Stimulated activated memory B cell treated with anti-CD40 and anti-IgM and Interleukin-4, amounts not matched to agents 10 μg/mL and 1 μg/mL and 100 μg/mL, for 72 hours (primary cell): ENCODE measurements at places on chromosomes 2 and 18.

- H3K4me3 ChIP-seq = no peak overlapping the region
- H3K27me3 ChIP-seq = peaks cover 49% of the 10 kb centered on the region
- no peak for ATAC-seq
- H3K4me1 ChIP-seq = peaks cover 14% of the 10 kb centered on the region
- no peaks in the 10 kb centered on the region for H3K36me3 ChIP-seq
Observed at GRCh38 chr2:20488201-20488641, 41.3 kb downstream of the RHOB start.

- ATAC-seq = peak; percentile 48
- no peaks in the 10 kb centered on the region for H3K4me1 ChIP-seq
- no peaks in the 10 kb centered on the region for H3K27me3 ChIP-seq
- H3K27ac ChIP-seq = no peak overlapping the region
Observed at GRCh38 chr2:138846216-138846821, 66.1 kb upstream of the NXPH2 start.

DNA sequence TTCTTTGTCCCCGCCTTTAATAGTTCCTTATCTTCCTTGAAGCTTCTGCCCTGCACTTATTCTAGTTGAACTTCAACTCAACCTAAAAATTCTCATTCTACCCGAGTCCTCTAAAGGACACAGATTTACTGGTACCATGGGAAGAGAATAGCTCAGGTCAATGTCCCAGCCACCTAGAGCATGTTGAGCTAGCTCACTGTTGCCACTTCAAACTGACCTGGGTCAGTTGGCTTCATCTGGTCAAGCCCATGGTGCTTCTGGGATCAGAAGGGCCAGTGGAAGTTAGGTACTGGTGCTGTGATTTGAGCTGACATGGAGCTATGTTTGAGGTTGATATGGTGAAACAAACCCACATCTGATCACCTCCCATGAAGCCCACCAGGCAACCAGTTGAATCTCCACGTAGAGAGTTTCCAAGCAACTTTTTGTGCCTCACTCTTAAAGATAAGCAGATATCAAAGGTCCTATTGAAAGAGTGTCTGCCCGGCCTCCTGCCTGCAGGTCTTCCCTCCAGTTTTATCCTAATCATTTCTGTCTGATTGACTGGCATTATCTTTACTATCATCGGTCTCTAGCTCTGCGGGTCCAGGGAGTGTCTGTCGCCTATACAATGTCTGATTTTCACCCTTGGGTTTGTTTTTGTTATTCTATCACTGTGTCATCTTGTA, 17.2 kb downstream of the GREB1 start:
- ATAC-seq = no peak
- H3K27ac ChIP-seq = no peak overlapping the region
- peaks cover 75% of the 10 kb centered on the region for H3K27me3 ChIP-seq
- H3K4me3 ChIP-seq = no peak overlapping the region
- peaks cover 5% of the 10 kb centered on the region for H3K36me3 ChIP-seq

GRCh38 chr2:96353032-96353561, 17.5 kb downstream of the NCAPH start:
- no peak overlapping the region for H3K27ac ChIP-seq
- H3K36me3 ChIP-seq = no peaks in the 10 kb centered on the region
- no peaks in the 10 kb centered on the region for H3K4me1 ChIP-seq
- no peaks in the 10 kb centered on the region for H3K27me3 ChIP-seq

- no peak for ATAC-seq
- no peaks in the 10 kb centered on the region for H3K27me3 ChIP-seq
- peaks cover 43% of the 10 kb centered on the region for H3K36me3 ChIP-seq
- H3K4me3 ChIP-seq = no peak overlapping the region
- H3K4me1 ChIP-seq = peaks cover 40% of the 10 kb centered on the region
- H3K27ac ChIP-seq = peak overlapping the region; percentile 45
Observed at GRCh38 chr2:157359628-157360027, 34.0 kb upstream of the ERMN start.

DNA sequence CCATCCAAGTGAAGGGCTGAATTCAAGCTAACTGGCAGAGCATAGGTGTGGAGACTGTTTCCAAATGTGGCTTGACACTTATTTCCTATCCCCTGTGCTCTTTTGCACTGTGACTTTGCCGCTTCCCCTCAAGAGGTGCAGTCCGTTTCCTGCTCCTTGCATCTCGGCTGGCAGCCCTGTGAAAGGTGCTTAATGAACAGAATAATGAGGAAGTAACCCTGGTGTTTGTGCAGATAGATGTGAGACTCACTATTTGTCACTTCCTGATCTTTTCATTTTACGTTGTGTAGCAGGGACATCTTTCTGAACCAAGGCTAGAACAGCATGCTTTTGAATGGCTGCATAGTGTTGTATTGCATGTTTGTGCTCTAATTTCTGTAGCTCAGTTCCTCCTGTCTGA, 60.8 kb downstream of the CEP192 start:
- H3K4me3 ChIP-seq = peak overlapping the region; percentile 31
- ATAC-seq = peak; percentile 94
- peak overlapping the region; percentile 80 for H3K27ac ChIP-seq

- no peaks in the 10 kb centered on the region for H3K4me1 ChIP-seq
- H3K27me3 ChIP-seq = peaks cover 14% of the 10 kb centered on the region
- no peak for ATAC-seq
- H3K27ac ChIP-seq = no peak overlapping the region
- no peak overlapping the region for H3K4me3 ChIP-seq
Observed at GRCh38 chr18:50454387-50454988, 79.6 kb downstream of the SKA1 start.

DNA sequence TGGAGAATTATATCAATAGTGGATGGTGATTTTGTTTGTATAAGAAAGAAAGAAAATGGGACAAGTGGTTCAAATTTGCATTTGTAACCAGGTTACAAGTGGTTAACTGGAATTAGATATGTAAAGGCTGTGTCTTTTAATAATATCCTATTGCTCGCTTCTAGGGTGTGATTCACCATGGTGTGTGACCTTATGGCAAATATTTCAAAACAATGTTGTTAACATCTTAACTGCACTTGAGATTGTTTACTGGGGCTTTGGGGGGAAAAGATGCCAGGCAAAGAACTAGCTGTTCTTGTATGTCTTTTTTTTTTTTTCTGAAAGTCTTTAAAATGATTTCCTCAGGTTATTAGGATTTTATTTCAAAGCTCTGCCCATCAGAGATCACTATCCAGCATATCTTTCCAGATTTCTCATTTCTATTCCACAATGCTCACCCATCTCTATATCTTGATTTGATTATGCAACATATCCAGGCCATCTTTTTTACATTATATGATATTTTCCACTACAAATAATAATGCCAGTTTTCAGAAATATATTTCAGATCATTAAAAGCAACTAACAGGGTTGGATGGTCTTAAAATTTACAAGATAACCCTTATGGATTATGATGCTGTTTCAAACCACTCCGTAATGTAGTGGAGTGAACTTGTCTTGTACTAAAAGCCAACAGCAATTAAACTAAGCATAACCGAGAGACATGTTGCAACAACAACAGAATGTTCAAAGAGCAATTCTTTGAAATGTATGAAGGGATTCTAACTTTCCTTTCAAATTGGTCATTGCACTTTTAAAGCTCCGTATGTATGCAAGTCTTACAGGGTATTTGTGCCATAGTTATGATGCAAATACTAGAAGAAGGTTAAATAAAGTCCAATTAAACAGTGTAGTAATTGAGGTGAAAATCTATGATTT, 341.5 kb upstream of the ETAA1 start:
- ATAC-seq = no peak
- no peaks in the 10 kb centered on the region for H3K4me1 ChIP-seq
- no peaks in the 10 kb centered on the region for H3K36me3 ChIP-seq
- no peak overlapping the region for H3K27ac ChIP-seq
- H3K4me3 ChIP-seq = no peak overlapping the region

DNA sequence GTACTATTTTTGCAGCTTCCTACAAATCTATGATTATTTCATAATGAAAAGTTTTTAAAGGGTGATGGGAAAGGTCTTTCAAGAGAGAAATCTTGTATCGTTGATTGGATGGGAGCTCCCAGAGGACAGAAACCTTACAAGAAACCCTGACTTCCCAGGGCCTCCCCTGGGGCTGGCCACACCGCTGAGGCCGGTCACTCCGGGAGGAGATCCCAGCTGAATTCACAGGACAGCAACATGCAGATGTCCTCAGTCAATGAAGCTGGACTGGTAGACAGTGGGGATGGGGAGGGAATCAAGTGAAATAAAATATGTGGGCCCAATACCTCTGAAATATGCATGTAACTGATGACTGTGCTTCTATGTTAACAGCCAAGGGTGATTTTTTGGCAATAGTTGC, 135.6 kb downstream of the TFCP2L1 start:
- no peak overlapping the region for H3K27ac ChIP-seq
- H3K27me3 ChIP-seq = no peaks in the 10 kb centered on the region
- H3K4me3 ChIP-seq = no peak overlapping the region
- ATAC-seq = no peak
- H3K4me1 ChIP-seq = no peaks in the 10 kb centered on the region

- no peak for ATAC-seq
- H3K4me3 ChIP-seq = no peak overlapping the region
- H3K27ac ChIP-seq = no peak overlapping the region
- peaks cover 67% of the 10 kb centered on the region for H3K4me1 ChIP-seq
- H3K36me3 ChIP-seq = peaks cover 13% of the 10 kb centered on the region
- H3K27me3 ChIP-seq = no peaks in the 10 kb centered on the region
Observed at GRCh38 chr2:100107440-100107839, 35.0 kb downstream of the AFF3 start.

DNA sequence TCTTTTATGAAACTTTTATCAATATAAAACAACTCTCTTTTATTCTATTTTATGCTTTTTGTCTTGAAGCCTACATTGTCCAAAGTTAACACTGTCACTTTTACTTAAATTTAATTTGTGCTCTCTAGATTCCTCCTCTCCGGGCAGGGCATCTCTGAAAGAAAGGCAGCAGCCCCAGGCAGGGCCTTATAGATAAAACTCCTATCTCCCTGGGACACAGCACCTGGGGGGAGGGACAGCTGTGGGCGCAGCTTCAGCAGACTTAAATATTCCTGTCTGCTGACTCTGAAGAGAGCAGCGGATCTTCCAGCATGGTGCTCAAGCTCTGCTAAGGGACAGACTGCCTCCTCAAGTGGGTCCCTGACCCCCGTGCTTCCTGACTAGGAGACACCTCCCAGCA, 447.7 kb upstream of the FANCL start:
- no peak for ATAC-seq
- H3K36me3 ChIP-seq = no peaks in the 10 kb centered on the region
- peaks cover 8% of the 10 kb centered on the region for H3K4me1 ChIP-seq
- H3K27ac ChIP-seq = no peak overlapping the region

GRCh38 chr2:74205113-74205512, 6.7 kb downstream of the MTHFD2 start:
- no peak for ATAC-seq
- peaks cover 53% of the 10 kb centered on the region for H3K4me1 ChIP-seq
- H3K4me3 ChIP-seq = peak overlapping the region; percentile 56
- H3K27ac ChIP-seq = peak overlapping the region; percentile 90
- H3K27me3 ChIP-seq = no peaks in the 10 kb centered on the region

GRCh38 chr2:42652086-42652485, 83.7 kb downstream of the MTA3 start:
- no peaks in the 10 kb centered on the region for H3K4me1 ChIP-seq
- H3K27ac ChIP-seq = no peak overlapping the region
- no peak overlapping the region for H3K4me3 ChIP-seq

GRCh38 chr2:204339212-204339715, 206.0 kb upstream of the PARD3B start:
- H3K36me3 ChIP-seq = no peaks in the 10 kb centered on the region
- ATAC-seq = no peak
- H3K27me3 ChIP-seq = peaks cover 9% of the 10 kb centered on the region
- no peak overlapping the region for H3K27ac ChIP-seq
- H3K4me1 ChIP-seq = no peaks in the 10 kb centered on the region
- no peak overlapping the region for H3K4me3 ChIP-seq

GRCh38 chr2:143575340-143575739, 446.1 kb downstream of the ARHGAP15 start:
- no peak for ATAC-seq
- no peak overlapping the region for H3K4me3 ChIP-seq
- no peak overlapping the region for H3K27ac ChIP-seq
- peaks cover 33% of the 10 kb centered on the region for H3K36me3 ChIP-seq

GRCh38 chr18:29003194-29003593, 826.3 kb upstream of the CDH2 start:
- no peaks in the 10 kb centered on the region for H3K4me1 ChIP-seq
- no peak overlapping the region for H3K27ac ChIP-seq
- no peaks in the 10 kb centered on the region for H3K27me3 ChIP-seq
- no peak for ATAC-seq
- no peak overlapping the region for H3K4me3 ChIP-seq

DNA sequence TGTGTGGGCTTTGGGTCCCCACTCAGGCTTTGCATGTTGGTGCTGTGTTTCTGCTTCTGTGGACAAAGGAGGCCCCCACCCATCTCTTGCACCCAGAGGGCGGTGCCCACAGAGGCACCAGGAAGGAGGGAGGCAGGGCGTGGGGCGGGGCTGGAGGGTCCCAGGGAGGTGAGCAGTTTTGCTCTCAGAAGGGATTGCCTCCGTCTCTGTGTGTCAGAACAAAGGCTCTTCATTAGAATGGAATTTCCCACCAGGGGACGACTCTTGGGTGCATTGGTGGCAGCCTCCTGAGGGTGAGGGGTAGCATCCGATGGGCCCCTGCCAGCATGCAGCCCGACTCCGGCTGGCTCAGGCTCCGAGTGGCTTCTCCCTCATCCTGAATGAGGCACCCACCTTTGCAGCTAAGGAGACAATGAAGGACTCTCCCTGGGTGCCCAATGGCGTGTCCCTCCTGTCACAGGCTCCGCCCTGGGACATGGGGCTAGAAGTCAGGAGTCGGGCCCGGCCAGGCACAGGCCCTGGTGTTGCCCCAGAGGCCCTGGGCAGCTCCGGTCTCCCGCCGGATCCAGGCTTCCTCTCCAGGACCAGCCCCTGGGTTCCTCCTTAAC, 7.0 kb upstream of the ERFE start:
- H3K4me1 ChIP-seq = no peaks in the 10 kb centered on the region
- H3K4me3 ChIP-seq = no peak overlapping the region
- H3K27ac ChIP-seq = no peak overlapping the region

DNA sequence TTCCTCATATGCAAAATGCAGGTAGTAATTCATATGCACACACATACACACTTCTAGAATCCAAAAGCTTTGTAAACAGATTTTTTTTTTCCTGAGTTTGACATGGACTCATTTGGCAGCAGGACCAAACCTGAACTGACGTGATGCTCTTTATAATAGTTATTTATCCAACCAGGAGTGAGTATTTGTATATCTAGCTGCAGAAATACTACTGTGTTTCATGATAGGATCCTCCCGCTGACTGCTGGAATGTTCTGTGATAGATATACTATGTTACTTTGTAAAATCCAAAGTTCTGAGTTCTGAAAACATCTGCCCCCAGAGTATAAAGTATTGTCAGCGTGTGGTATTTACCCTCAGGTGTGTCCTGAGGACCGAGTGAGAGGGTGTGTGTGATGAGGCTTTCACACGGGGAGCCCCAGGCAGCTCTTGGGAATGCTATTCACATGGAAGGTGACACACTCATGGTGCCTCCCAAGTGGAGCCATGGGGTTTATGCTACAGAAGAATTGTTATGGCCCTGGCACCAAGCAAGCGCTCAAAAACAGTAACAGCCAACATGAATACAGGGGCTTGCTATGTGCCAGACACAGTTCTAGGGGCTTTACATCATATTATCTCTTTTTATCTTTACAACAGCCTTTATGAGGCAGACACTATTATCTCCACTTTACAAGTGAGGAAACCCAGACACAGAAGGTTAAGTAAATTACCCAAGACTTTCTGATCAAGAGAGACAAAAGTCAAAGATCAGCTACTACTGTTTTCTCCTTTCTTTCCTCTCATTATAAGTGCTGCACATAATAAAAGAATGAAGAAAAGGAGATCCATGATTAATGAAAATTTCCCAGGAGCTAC, 16.7 kb upstream of the TXNDC2 start:
- peaks cover 22% of the 10 kb centered on the region for H3K27me3 ChIP-seq
- H3K27ac ChIP-seq = no peak overlapping the region
- no peak for ATAC-seq
- no peak overlapping the region for H3K4me3 ChIP-seq
